Left renal cortex interstitium (tissue), 4 donors: ENCODE measurements at places on chromosomes 11 and 22. TPM values are rescaled to one million over a fixed set of nuclear protein-coding genes. Genes with fewer than 3 reads are reported as not detected.

- no peak for DNase-seq
Observed at GRCh38 chr11:9263840-9264315, 1.3 kb downstream of the DENND5A start.

- DNase-seq, result no peak
Observed at GRCh38 chr22:38923463-38924346, 33.7 kb upstream of the APOBEC3A start.

GRCh38 chr11:133559382-133559781 is 27.1 kb upstream of the OPCML start:
- no peak for DNase-seq

- DNase-seq, result no peak
Observed at GRCh38 chr11:32580967-32581366, 2.7 kb upstream of the EIF3M start.

GRCh38 chr11:21412652-21413383 is 743.4 kb downstream of the NELL1 start:
- no peak for DNase-seq

The PRODH gene
- polyA plus RNA-seq, result 11.3 TPM

DNA sequence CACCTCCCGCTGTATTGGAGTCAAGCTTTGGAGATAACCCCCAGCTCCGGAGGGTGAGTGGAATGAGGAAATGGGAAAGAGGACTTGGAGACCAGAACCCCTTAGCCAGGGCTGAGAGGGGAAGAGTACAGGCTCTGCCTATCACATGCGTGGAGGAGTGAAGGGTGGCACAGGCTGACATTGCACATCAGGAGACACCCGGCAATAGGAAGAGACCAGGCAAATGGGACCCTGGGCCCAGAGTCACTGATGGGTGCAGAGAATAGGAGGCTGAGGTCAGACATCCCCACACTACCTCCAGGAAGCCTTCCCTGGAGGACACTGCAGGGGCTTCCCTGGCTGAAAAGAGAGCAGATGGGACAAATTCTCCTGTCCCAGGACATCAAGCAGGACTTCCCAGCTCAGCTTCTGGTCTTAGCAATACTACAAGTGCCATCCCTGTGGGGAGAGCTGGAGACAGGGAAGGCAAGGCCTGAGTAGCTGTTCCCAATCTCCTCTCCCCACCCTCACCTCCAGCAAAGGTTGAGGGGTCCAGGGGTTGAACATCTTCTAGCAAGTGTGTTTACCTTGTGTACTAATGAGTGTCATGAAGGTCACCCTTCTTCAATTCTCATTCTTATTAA is 160.7 kb downstream of the BUD13 start:
- no peak for DNase-seq

DNA sequence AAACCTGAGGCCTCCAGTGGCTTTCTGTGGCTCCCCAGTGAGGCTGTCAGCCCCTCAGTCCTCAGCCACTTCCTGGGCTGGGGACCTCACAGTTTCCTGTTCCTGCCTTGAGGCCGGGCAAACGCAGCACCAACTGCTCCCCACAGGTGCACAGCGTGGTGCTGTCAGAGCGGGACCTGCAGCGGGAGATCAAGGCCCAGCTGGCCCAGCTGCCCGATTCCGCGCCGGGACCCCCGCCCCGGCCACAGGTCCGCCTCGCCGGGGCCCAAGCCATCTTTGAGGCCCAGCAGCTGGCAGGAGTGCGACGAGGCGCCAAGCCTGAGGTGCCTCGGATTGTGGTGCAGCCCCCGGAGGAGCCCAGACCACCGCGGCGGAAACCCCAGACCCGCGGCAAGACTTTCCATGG is 5.4 kb downstream of the TBC1D10C start:
- DNase-seq, result no peak

The TMEM191C gene
- polyA plus RNA-seq, result 2.4 TPM

- DNase-seq, result no peak
Observed at GRCh38 chr11:96156379-96156722, 186.6 kb downstream of the MAML2 start.

GRCh38 chr11:128022007-128022368 is 565.4 kb downstream of the ETS1 start:
- no peak for DNase-seq

DNA sequence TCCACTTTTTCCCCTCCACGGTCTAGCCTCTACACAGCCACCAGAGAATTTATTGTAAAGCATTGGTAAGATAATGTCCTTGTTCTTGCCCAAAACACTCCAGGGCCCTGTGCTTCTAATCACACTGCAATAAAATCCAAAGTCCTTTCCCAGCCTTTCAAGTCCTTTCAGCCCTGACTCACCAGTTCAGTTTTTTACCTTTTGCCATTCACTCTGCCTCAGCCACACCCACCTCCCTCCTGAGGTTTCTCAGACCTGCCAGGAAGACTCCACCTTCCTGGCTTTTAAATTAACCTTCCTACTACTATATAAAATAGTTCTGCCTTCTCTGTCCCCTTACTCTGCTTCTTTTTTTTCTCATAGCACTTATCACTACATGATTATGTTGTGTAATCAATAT is 91.0 kb upstream of the ARHGAP32 start:
- DNase-seq, result no peak

GRCh38 chr11:29432719-29433325 is 584.0 kb downstream of the KCNA4 start:
- DNase-seq, result no peak

GRCh38 chr11:109983358-109983757 is 109.8 kb upstream of the ZC3H12C start:
- DNase-seq, result no peak

- DNase-seq, result no peak
Observed at GRCh38 chr22:47094861-47095330, 332.4 kb downstream of the TBC1D22A start.

DNA sequence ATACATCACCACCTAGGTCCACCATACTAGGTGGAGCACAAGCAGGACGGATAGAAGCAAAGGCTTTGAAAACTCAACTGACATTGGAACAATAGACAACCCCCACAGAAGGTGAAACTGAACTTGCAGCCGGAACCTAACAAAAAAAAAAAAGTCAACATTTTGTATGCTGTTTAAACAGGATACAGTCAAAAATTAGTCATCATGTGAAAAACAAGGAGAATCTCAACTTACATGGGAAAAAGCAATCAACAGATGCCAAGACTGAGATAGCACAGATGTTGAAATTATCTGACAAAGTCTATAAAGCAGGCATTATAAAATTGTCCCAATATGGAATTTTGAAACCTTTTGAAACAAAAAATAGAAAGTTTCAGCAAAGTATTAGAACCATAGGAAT is 123.8 kb downstream of the RAB38 start:
- DNase-seq, result no peak

- no peak for DNase-seq
Observed at GRCh38 chr11:69218271-69218682, 62.5 kb downstream of the SMIM38 start.

The OR6T1 gene
- not detected for polyA plus RNA-seq

DNA sequence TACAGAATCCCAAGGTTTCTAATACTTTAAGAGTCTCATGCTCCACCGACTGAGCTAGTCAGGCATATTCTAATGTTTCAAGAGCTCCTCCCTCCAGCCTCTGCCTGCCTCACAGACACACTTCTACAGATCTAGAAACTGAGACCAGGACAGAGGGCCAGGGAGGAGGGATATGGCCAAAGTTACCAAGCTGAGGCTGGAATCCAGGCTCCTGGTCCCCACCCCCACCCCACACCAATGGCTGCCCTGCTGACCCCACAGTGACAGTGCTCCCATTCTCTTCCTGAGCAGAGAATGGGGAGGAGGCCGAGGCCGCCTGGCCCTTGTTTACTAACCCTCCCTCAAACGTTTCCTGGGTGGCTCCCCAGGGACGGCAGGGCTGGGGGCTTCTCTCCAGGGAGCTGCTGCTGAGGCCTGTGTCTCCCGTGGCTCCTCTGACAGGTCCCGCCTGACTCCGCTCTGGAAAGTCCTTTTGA is 2.2 kb downstream of the PLEKHB1 start:
- no peak for DNase-seq

The CACNA1I gene
- polyA plus RNA-seq, result 0.04 TPM

- DNase-seq, result peak; percentile 67
Observed at GRCh38 chr11:2419638-2420501, 19.3 kb downstream of the TSSC4 start.

- DNase-seq, result no peak
Observed at GRCh38 chr11:72347691-72348090, 86.6 kb downstream of the CLPB start.

DNA sequence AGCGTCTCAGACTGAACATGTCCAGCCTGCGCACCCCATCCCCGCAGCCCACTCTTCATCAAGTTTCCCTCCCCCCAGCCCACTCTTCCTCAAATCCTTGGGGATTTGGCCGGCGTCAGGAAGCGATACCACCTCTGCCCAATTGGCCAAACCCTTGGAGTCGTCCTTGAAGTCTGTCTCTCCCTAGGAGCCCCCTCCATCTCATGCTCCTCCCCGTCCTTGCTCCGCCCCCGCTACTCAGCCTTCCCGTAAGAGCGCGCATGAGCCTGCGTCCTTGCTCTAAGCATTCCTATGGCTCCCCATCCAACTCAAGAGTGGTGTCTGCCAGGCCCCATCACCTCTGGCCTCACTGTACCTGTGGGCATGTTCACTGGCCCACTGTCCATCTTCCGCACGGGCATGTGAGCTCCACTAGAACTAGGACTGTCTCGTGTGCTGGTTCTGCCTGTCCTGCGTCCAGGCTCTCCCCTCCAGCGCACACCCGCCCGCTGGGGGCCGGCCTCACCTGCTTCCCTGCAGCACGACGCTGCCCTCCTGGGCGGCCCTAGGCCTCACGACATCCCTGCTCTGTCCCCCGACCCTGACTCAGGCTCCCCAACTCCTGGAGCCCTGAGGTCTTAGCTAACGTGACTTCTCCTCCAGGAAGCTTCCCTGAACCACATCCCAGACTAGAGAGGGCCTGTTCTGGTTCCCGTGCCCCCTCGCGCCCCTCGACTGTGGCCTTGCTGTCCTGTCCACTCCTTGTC is 30.5 kb upstream of the TTLL12 start:
- no peak for DNase-seq

The AP2A2 gene
- 95.7 TPM for polyA plus RNA-seq

The TSKU gene
- polyA plus RNA-seq, result 24.6 TPM

- DNase-seq, result no peak
Observed at GRCh38 chr11:74980634-74981033, 8.1 kb upstream of the NEU3 start.

DNA sequence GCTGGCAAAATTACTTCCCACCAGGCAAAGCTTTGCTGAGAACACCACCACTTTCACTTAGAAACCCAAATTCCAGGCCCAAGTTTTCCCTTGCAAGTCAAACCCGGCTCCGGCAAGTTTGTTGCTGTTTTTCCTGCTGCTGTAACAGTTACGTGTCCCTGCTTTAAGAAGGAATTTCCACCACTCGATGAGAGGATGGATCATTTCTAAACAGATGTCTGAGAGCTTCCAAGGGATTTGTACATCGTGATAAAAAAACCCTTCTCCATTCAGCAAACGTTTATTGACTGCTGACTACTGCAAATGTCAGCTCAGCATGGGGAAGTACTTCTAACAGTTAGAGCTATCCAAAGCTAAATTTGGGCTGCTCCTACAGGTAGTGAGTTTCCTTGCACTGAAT is 19.7 kb downstream of the P2RX3 start:
- no peak for DNase-seq

DNA sequence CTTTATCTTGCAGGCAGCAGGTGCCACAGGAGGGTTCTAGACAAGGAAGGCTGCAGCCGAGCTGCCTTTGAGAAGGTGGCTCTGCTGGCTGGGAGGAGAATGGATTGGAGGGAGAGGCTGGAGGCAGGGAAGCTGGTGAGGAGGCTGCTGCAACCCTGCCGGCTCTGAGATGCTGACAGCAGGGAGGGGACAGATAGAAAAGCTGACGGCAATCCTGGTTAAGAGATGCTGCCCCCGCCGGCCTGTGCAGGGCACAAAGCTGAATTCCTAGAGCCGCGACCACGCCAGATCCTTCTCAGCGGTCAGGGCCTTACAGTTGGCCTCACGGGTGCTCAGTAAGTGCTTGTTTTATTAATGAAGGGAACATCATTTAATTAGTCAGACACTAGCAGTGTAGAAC is 105.4 kb downstream of the CACNA1I start:
- no peak for DNase-seq

The EEF1G gene
- 2,343 TPM for polyA plus RNA-seq

DNA sequence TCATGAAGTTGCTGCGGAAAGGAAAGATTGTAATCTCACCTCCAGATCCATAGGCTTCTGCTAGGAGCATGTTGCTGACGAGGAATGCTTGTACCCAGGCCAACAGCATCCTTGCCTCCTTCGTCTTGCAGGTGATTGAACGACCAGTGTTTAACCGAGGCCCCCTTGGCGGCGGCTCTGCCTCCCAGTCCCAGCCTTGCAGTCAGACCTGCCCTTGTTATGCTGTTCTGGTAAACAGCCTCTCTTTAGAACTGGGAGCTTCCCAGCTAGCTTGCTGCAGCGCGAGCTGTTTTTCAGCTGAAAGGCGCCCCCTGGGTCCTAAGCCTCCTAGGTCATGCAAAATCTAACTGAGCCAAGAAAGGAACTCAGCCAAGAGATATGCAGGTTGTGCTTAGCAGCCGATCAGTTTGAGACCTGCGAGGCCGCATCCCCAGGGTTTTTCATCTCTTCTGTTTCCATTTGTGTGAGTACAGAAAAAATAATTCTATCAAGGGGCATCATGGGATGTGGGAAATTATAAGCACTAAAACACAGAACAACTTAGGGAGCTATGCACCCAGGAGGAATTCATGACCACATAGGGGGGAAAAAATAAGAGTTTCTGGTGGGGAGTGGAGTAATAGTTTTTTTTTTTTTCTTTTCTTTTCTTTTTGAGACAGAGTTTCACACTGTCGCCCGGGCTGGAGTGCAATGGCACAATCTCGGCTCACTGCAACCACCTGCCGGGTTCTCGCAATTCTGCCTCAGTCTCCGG is at the start of gene PIK3IP1:
Gene PIK3IP1 (minus strand): TSS at position 253 of the 754 bp plus-strand sequence. CDS start 144 bp downstream, at position 109.
- peak; percentile 67 for DNase-seq

- DNase-seq, result no peak
Observed at GRCh38 chr11:128692753-128693415, 988 bp upstream of the FLI1 start.

GRCh38 chr22:49214976-49215375 is 612.7 kb downstream of the BRD1 start:
- no peak for DNase-seq

GRCh38 chr11:13423372-13423771 is 39.6 kb downstream of the BTBD10 start:
- no peak for DNase-seq

DNA sequence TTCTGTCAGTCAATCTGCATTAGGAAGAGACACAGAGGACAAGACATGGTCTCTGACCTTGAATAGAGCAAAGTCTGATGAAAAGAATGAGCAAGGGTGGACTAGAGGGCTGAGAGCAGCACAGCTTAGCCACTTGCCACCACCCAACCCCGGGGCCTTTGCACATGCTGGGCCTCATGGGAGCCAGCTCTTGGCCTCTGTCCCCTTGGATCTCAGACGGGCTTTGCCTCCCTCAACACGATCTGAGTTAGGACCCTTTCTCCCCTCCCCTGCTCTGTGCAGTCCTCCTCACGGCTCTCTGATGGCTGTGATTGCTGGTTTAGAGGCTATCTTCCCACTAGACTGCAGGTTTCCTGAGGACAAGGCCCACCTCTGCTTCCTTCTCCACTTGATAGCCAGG is 131.6 kb upstream of the B3GAT1 start:
- no peak for DNase-seq

- peak; percentile 57 for DNase-seq
Observed at GRCh38 chr11:67240576-67241389, 25.5 kb upstream of the GRK2 start.

- DNase-seq, result no peak
Observed at GRCh38 chr11:4665424-4665823, 21.6 kb downstream of the OR51E1 start.

- DNase-seq, result no peak
Observed at GRCh38 chr22:19755722-19756287, 4.8 kb upstream of the TBX1 start.
